T47D (cell line): ENCODE measurements at places on chromosomes 4 and X.

DNA sequence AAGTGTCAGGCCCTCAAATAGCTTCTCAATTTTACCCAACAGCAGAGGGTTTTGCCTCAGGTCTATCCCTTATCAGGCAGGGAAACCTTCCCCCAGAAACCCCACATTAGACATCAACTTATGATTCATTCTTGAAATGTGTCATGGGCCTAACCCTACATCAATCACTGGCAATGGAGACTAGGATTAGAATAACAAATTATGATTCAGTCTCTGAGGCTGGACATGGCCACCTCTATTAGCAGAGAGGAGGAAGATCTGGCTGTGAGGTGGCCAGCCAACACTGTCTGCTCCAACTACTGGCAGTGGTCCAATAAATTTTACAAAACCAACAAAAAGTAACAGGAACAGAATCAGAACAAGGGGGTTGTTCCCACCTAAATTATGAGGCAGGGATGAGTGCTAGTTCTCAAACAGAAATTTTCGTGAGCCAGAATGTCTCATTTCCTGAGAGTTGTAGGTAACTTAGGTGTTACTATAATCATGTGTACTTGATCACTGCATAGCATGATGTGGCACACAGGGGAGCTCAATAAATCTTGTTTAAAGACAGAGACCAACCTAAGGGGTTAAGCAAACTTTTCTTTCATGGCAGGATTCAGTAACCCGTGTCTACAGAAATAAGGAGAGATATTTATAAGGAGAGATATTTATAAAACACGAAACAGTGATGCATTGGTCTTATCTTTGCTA, 126.8 kb downstream of the NFKB1 start:
- no peak for DNase-seq

DNA sequence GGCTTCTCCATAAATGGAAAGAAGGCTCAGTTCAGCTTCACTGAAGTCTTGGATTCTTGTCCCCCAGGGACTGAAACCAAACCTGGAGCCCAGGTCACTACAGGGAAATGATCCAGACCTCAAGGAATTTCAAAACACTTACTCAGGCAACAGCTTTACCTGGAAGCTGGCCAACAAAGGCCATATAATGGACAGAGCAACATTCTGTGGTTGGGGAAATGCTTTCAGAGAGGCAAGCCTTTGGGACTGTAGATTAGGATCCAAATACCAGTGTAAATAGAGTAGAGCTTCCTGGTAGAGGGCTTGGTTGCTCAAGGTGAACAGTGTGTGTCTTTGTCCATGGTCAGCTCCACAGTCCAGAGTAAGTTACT, 57.0 kb upstream of the PROM1 start:
- peak; percentile 99 for DNase-seq

GRCh38 chr4:108777388-108777787, 14.5 kb upstream of the ETNPPL start:
- no peak for DNase-seq

GRCh38 chrX:99095965-99096635, 1314.0 kb downstream of the PCDH19 start:
- no peak for DNase-seq

DNA sequence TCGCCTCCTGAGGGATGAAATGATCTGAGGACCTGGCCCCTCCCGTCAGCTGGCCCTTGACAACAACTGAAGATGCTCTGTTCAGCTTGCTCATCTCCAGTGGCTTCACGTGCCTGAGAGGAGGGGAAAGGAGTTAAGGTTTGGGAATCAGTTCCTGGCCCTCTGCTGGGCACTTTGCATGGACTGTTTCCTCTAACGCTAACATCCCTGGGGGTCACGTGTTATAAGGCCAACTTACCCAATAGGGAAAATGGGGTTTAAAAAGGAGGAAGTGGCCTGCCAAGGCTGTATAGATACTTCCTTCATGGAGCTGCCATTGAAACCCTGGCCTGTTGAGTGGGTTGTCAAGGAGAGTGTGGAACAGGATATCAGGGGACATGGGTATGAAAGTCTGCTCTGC, 65.6 kb downstream of the OR13H1 start:
- no peak for DNase-seq

DNA sequence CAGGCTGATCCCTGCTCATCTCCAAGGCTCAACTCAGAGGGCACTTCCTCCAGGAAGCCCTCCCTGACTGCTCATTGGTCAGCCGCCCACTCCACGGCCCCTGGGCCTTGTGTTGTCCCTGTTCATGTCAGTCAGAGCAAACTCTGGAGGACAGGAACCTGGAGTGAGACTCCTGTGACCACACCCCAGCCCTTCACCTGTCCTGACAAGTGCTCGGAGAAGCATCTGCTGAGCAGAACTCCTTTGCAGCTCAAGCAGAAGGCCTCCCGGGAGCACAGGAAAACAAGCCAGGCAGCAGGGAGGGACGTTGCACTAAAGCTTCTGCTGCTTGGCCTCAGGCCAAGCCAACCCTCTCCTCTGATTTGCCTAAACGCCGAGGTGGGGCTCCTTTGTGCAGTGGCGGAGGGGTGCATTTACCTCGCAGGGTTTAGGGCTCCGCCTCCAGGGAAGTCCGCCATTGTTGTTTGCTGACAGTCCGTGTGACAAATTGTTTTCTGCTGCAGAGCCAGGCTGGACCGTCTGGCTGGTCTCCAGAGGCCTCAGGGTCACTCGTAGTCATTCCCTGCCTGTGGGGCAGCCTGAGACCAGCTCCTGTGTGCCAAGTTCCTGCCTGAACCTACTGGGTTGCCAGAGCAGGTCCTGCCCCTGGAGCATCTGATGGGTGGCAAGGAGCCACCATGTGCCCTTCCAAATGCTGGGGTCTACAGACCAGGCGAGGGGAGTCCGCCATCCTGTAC, 61.8 kb downstream of the C4orf50 start:
- DNase-seq: no peak

DNA sequence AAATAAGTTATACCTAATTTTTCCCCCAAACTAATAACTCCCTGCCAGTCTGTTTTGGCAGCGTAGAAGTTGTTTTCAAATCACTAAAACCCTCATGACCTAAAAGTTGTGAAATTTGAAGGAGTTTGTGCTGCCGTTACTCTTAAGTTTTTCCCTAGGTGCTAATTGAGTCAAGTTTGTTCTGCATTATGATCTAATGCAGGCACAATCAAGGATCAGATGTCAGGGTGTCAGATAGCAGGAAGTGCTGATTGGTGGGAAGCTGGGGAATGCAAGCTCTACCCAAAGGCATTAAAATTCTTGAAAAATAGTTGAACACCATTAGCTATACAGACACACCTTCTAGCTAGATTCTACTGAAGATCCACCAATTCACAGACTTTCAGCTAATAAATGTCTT, 51.9 kb downstream of the ARX start:
- no peak for DNase-seq

GRCh38 chr4:30924495-30924894, 204.3 kb downstream of the PCDH7 start:
- no peak for DNase-seq

GRCh38 chrX:120625371-120625770, 4.5 kb downstream of the C1GALT1C1 start:
- DNase-seq: no peak

DNA sequence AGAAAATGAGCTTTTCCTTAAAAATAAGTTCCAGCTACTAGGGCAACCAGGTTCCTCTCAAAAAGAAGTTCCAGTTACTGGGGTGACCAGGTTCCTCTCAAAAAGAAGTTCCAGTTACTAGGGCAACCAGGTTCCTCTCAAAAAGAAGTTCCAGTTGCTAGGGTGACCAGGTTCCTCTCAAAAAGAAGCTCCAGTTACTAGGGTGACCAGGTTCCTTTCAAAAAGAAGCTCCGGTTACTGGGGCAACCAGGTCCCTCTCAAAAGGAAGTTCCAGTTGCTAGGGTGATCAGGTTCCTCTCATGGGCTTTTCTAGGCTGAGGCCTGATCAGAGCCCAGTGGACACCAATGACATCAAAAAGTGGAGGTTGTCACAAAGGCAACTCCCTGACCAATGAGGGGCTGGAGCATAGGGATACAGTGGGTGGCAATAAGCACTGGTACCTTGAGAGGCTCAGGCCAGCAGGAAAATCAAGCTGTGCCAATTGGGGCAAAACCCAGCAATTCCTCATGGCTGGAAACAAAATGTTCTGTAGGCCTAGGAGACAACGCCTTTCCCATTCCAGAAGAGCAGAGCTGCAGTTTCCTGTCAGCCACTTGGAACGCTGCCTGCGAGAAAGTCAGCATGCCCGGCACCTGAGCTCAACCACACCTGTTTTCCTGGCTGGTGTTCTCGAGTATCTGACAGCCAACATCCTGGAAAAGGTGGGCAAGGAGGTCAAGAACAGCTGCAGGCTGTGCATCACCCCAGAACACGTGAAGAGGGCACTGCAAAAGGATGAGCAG, 12.3 kb upstream of the SYTL5 start:
- DNase-seq: peak; percentile 65

DNA sequence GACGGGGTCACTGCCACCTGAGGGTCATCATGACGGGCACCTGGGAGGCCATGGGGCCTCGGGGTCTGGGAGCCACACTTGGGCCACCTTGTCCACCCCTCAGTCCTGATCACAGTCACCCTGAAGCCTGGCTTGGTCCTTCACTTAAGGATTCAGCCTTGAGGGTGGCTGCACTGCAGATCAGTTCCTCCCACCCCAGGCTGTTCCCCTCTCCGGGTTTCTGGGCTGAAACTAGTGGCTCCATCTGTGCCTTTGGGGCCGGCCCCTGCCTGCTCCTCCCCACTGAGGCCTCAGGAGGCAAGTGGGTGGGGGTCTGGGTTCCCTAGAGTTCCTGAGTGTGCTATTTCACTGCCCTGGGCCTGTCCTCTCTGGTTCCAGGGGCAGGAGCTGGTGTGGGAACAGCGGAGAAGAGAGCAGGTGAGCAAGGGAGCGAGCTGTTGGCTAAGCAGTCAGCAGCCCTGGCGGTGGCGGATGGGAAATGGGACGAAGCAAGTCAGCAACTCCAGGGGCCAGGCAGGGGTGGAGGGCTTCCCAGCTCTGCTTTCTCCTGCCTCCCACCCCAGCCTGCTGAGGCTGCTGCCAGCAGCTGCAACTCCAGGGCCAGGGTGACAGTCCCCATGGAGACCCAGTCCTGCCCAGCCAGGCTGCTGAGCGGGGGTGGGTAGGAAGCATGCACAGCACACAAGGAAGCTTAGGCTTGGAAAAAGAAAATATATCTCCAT, 81.2 kb downstream of the TMEM144 start:
- DNase-seq: no peak

GRCh38 chr4:10023806-10024205, 2.5 kb upstream of the SLC2A9 start:
- no peak for DNase-seq

DNA sequence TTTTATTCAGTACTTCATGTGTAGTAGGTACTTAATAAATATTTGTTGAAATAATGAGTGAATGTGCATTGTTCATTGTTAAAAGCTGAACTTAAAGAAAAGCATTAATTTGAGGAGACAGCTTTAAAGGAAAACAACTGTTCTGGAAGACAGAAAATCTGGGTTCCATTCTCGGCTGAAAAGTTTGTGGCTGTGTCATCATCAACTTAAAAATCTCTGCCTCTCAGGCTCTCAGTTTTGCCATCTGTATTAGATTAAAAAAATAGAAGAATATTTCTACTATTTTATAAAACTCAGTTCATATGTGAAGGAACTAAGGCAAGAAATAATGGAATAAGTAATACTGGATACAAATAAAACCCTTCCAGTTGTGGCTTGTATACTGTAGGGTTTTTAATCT, 62.5 kb downstream of the FSTL5 start:
- DNase-seq: no peak

DNA sequence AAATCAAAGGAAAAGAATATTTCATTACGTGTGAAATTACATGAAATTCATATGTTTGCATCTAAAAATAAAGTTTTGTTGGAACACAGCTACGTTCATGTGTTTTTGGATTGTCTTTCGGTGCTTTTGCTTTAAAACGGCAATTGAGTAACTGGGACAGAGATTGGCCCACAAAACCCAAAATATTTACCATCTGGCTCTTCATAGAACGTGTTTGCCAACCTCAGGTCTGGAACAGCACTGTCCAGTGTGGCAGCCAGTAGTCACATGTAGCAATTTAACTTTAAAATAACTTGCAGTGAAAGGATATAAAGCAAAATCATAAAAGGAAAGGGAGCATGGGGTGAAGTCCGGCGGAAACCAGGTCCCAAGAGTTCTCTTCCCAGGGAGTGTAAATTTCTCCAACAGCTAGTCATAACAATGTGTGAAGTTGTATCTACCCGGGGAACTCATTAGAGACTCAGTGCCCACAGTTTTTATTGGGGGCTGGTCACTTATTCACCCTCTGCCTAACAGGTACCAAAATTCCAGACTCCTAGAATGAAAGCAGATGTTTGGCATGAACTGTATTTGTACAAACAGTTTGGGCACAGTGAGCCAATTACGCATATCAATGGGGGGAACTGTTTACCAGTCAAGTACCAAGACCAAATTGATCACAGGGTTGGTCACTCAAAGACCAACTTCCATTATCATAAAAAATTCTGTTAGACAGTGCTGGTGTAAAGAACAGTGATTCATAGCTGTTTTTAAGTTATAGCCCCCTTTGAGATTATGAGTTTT, 10.3 kb downstream of the OCIAD1 start:
- DNase-seq: no peak

DNA sequence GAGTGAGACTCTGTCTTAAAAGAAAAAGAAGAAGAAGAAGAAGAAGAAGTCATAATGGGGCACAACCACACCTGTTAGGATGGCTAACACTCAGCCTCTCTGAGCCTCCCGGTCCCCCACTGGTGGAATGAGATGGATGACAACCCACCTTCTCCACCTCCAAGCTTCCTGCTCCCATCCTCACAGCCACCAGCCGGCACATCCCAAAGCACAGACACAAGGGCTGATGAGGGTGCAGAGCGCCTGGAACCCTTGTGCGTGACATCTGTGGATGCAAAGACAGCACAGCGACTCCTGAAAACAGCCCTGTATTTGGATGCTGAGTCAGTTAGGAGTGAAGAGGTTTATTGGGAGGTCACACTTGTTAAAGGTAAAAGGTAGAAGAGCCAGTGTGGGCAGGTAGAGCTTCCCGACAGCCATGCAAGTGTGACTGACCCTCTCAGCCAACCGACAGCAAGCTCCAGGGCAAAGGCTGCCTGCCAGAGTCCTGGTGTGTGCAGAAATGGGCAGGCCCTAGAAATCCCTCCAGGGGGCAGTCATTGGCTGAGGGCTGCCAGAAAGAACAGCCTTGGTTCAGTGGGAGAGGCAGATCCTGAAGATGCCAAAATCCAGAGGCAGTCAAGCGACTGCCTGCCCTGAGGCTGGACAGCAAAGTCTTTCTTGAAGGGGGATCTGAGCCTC, 26.6 kb upstream of the MAN2B2 start:
- DNase-seq: no peak

- no peak for DNase-seq
These were observed 317.7 kb downstream of the ARHGAP24 start for GRCh38 chr4:85792376-85793232.

GRCh38 chr4:140170299-140170698, 16.3 kb upstream of the MAML3 start:
- DNase-seq: no peak

- no peak for DNase-seq
These were observed 240.2 kb downstream of the ADGRL3 start for GRCh38 chr4:61440321-61440720.

GRCh38 chr4:120680647-120681228, 241.8 kb downstream of the PRDM5 start:
- DNase-seq: no peak

- DNase-seq: no peak
These were observed 743.8 kb upstream of the ATOH1 start for GRCh38 chr4:93084599-93085305.
